ENCODE measurements at places on chromosomes 6 and 20.

DNA sequence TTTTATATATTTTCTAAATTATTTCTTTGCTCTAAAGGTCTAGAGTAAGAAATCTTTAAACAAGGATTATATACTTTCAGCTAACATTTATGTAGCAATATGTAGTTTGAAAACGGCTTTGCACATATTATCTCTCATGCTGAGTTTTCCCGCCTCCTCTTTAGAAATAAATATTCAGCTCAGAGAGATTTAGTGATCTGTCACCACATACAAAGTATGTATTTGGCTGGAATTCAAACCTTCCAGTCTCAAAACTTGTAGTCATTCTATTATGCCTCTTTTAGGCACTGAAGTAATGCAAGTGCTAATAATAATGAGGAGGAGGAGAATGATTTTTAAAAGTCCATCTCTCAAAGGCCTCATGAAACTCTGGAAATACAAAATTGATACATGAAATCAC is 525.0 kb downstream of the GRIK2 start:
- DNase-seq: no peak

DNA sequence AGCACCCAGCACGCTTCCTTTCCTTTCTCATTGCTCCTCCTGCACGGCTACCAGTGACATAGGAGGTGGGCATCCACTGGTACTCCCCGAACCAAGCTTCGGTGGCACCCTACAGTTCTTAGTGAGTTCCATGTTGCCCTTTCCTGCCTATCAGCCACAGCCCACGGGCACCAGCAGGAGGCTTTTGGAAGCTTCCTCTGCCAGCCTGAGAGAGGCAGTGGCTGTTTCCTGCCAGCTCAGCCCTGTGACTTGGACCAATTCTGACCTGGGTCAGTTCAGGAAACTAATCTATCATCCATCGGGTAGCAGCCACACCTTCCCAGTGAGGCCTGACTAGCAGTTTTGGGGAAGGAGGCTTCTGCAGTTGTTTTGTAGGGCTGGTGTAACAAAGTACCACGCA is 176.4 kb upstream of the UST start:
- no peak for DNase-seq

DNA sequence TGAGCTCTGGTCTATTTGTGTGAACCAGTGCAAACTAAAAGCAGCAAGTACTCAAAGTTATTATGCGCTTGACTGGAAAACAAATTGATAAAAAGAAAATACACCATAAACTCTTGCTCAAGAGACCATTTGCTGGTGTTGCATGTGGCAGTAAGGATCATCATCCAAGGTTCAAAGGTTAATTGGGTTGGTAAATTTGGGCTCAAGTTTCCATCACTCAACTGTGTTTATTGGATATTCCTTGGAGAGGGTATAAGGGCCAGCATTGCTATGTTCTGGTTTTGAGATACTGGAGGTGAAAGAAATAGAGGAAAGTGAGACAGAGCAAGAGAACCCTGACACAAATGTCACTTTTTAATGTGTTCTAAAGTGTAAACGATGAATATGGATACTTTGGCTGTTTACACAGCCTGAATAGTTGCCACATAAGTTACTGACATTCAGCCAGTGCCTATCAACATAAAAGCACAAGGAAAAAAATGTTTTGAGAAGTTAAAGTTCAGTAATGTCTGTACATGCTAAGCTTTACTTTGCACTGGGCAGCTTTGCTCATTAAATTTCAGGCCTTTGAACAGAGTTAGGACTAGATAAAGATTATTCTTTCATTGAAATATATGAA is 736.1 kb downstream of the HDGFL1 start:
- DNase-seq: no peak

DNA sequence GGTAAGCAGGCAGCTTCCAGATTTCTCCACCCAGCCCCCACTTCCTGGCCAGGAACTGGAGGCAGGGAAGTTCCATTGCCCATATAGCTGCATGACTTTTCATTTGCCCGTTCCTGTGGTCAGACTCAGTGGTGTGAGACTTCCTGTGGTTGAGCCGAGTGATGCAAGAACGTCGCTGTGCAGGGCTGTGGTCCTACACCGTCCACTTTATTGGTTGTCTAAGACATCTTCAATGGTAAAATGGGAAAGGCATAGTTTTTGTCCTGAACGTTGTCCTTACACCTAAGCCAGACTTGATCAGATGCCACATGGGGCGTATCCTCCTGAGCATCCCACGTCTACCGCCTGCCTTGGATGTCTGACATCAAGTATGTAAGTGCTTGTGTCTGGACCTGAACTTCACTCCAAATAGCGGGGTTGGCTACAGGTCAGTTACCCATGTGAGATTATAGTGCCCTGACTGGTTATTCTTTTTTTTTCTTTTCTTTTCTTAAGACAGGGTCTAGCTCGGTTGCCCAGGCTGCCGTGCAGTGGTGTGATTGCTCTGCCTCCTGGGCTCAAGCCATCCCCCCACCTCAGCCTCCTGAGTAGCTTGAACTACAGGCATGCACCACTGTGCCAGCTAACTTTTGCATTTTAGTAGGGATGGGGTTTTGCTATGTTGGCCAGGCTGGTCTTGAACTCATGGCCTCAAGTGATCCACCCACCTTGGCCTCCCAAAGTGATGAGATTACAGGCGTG is 25.9 kb upstream of the GTSF1L start:
- DNase-seq: no peak

DNA sequence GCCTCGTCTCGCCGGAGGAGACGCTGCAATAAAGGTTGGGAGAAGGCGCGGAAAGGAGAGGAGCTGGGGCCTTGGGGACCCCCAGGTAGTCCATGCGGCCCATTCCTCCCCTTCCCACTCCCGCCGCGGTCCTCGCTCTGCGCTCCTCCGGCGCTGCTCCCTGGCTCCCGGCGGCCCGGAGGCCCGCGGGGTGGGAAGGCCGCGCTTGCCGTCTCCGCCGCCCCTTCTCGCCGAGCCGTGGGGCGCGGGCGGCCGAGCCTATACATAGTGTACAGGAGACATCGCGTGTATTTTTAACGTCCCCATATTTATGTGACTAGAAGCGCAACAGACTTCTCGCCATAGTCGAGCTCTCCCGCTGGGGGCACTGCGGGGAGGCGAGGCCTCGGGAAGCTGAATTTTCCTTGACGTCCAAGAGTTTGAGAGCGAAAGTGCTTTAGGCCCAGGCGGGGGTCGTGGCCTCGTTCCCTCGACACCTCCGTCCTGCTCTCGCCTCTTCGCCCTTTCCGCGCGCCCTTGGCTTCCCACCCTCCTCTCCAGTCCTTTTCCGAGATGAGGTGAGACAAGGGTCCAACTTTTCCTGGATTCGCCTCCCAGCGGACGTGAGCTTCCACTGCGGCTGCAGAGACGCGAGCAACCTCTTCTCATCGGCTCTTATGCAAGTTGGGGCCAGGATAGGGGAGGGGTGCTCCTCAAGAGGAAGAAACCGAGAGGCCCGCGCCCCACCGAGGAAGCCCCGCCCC is 29.0 kb downstream of the SLC12A5 start:
- no peak for DNase-seq

- no peak for DNase-seq
Measured at GRCh38 chr6:41469156-41470028, 76.8 kb upstream of the FOXP4 start.

DNA sequence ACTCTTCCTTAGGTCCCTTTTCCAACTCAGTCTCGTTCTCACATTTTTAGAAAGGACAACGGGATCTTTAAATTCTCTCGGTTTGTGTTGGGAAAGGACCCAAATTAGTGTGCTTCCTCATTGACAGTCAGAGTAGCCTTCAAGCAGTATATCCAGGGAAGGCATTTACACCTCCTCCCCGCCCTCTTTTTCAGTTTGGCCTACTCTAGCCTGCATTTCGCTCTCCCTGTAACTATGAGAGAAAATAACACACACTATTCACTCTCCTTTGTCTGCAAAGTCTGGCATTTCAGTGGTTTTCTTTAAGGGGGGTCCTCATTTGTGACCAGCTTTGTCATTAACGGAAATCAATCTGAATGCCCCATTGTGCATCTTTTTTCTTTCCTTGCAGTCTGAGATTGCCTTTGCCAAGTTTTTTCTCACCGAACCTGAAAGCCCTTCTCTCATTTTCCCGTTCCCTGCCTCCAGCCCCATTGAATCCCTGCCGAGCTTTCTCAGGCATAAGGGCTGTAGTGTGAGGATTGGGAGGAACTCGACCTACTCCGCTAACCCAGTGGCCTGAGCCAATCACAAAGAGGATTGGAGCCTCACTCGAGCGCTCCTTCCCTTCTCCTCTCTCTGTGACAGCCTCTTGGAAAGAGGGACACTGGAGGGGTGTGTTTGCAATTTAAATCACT is 393 bp upstream of the FABP7 start:
- DNase-seq: no peak

DNA sequence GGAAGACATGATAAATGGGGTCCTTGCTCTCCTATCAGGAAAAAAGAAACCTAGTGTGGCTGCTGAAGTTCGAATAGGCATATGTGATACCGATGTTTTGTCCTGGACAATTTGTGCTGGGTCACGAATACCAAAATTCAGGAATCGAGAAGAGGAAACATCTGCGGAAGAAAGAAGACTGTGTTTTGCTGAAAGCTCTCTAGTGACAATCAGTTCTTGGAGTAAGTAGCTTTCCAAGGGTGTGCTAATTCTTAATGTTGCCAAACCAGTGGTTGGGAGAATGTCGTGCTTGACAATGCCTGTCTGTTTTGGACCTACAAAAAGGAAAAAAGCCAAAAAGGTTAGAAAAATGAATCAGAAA is 956.1 kb downstream of the PHF3 start:
- no peak for DNase-seq

DNA sequence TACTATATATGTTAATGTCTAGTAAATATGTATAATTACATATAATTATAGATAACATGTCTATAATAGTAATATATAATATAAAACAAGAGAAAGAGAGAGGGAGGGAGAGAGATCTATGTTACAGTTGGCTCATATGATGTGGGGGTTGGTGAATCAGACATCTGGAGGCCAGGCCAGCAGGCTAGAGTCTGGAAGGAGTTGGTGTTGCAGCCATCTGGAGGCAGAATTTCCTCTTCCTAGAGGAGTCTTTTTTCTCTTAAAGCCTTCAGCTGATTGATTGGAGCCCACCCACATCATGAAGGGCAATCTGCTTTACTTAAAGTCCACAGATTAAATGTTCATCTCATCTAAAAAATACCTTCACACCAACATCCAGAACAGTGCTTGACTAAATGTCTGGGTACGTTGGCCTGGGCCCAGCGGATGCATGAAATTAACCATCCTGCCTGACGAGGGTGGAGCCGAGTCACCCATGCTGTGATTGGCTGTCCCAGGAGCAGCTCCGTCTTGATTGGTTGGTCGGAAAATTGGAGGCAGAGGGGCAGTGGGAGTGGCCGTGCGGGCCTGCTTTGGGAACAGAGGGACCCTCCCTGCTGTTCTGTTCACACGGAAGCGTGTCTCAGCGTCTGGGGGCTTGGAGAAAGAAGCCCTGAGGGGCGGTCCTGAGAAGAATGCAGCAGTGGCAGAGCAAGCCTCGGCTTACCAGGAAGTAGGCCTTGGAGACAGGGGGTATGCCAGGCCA is 392.4 kb downstream of the QKI start:
- no peak for DNase-seq

DNA sequence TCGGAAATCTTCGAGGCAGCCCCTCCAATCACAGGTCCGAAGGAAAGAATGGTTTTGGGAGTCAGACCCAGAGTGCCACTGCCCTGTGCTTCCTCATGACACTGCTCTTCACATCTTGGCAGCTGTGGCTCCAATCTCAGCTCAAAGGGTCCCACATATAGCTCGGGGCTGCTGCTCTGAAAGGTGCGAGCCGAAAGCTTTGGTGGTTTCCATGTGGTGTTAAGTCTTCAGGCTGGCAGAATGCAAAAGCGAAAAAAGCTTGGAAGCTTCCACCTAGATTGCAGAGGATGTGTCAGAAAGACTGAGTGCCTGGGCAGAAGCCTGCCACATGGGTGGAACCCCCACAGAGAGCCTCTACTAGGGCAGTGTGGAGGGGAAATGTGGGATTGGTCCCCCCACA is 314.3 kb upstream of the CHD6 start:
- DNase-seq: no peak

GRCh38 chr6:155384321-155384952 is 70.2 kb upstream of the TFB1M start:
- no peak for DNase-seq

- peak; percentile 96 for DNase-seq
Measured at GRCh38 chr6:37381579-37381978, 27.8 kb downstream of the RNF8 start.

DNA sequence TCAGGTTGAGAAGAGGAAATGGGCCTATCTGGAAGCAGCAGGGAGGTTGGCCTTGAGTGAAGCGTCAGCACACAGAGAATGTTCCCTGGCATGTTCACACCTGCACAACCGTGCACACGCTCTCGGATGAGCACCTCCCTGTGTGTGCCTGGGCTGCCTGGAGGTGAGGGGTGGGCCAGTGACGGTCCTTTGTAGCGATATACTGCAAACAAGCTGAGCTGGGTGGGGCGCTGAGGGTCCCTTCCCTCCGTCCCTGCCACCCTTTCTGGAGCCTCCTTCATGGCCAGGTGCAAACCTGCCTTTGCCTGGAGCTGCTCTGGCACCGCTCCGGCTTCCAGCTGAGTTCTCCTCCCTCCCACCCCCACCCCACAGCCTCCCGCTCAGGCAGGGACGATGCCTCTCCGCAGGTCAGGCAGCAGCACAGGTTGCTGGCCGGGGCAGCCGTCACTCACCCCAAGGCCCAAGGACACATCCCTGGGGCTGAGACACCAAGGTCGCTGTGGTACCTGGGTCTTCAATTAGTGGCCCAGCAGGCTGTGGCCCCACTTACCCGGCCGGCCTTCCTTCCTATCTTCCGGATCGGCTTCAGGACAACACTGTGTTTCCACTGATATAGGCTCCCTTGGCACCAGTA is 111.6 kb downstream of the ERMARD start:
- DNase-seq: peak; percentile 75

DNA sequence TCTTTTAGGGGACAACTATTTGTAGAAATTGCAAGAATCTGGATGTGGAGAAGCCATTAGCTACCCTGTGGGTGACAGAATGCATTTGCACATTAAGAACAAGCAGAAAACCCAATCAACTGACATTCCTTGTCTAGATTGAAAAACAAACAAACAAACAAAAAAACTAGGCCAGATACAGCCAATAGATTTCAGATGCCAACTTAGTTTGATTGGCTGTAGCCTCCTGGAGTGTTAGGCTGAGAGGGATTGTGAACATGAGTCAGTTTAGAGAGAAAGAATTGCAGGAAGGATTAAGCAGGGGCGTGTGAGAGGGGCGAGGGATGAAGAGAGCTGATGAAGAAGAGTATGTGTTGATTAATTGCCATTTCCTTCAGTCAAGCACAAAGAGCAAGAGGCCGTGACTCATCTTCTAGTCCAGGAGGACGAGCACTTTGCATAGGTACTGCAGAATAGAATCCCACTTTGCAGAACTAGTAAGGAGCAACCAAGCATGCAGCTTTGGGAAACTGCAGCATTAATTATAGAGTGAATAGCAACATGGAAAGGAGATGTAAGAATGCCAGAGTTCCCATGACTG is 188.0 kb upstream of the RAB32 start:
- no peak for DNase-seq
